ENCODE measurements at places on chromosomes 11 and 22.
A peak's percentile ranks its signal among the peaks of the same experiment; 100 is the strongest.

DNA sequence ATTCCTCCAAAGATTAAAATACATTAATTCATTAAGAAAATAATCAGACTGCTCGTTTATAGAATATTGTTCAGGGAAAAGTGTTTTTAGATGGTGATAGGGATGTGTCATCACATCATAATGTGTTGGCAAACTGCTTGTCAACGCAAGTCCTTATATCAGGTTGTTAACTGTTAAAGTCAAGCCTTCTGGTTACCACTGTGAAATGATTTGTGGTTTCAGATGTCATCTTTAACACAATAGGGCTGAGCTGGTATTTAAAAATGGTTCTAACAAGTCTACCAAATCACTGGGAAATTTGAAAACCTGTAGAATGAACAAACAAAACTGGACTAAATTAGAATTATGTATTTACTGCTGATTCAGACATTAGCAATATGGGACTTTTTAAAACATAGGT is 2.4 kb upstream of the MMP13 start:
- no peak for DNase-seq

GRCh38 chr11:72023335-72023734 is 24.6 kb downstream of the IL18BP start:
- no peak for DNase-seq

DNA sequence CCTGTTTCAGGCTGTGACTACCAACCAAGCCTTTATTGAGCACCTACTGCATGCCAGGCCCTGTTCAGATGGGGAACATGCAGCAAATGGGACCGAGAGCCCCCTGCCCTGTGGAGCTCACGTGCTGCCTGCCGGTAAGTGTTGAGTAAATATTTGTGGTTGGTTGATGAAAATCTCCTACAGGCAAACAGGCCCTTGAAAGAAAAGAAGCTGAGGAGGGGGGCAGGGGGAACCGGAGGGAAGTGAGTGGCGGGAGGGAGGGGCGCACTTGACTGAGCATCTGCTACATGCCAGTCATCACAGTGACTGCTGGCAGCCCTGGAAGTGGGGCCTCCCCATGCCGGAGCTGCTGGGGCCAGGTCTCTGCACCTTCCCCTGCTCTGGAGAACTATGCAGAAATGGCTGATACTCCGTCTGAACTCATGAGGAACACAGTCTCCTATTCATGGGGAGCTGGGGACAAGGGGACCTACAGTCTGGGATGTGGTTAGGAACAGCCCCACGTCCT is 34.2 kb downstream of the MACROD1 start:
- peak; percentile 78 for DNase-seq

DNA sequence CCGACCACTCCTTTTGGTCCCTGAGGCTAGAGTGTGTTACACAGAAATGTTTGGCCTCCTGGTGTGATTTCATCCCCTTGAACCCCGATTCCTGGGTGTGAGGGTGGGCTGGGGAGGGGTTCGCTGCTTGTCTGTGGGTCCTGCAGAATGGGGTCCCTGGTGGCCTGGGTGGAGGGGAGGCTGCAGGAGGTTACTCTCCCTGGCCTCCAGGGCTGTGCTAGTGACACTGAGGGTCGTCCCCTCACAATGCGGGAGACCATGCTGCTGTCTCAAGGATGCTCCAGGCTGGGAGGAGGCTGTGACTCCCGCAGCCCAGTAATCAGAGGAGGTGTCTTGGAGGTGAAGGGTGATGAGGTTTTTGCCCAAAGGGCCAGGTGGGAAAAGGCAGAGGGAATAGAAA is 17.0 kb upstream of the OMP start:
- no peak for DNase-seq

- DNase-seq: no peak
These were observed 115.6 kb downstream of the PTPRJ start for GRCh38 chr11:48095779-48096470.

DNA sequence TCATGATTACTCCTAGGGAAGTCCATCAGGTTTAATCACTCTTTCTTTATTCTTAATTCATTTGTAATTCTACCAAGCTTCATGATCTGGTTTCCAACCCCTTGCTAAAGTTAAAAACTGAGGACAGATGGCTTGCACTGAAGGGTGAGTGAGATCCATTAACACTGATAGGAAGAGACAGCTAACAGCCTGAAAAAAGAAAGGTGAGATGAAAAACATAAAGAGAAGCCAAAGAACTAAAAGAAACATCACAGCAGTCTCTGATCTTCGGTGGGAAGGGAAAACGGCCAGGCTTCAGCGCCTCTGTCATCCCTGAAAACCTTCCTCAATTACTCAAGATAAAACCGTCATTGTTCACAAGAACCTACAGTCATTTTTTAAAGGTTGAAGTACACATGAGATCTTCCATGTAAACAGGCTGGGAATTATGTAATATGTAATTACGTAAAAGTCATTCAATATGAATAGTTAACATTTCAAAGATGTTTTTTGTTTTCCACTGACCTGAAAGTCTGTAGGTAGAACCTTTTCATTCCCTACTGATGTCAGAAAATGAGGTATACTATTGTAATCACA is 41.3 kb downstream of the VSIG10L2 start:
- no peak for DNase-seq

- DNase-seq: no peak
These were observed 921.3 kb downstream of the BRD1 start for GRCh38 chr22:48906216-48906835.

All from NCI-H1436 (cell line).